ENCODE measurements at places on chromosomes 5 and 9. TPM values are rescaled to one million over a fixed set of nuclear protein-coding genes. Genes with fewer than 3 reads are reported as not detected.

Gene FGF1
- not detected for total RNA-seq

Gene PGM5
- total RNA-seq, result 9.8 TPM

DNA sequence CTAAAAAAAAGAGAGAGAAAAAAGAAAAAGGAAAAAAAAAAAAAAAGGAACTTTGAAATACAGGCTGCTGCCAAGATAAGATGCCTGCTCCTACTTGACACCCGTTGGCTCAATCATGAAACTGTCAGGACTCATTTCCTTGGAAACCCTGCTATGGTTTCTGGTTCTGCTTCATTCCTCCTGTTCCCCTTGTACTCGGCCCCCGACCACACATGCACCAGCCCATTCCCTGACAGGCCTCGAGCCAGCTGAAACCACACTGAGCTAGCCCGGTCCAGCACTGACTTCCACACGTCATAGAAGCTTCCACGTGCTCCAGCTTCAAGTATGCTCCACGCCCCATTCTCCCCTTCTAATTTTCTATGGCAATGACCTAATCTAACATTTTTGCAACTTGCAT, 93.2 kb downstream of the MYO10 start:
- H3K4me3 ChIP-seq, result no peak overlapping the region
- no peaks in the 10 kb centered on the region for H3K27me3 ChIP-seq
- DNase-seq, result peak; percentile 44
- H3K36me3 ChIP-seq, result peaks cover 6% of the 10 kb centered on the region

DNA sequence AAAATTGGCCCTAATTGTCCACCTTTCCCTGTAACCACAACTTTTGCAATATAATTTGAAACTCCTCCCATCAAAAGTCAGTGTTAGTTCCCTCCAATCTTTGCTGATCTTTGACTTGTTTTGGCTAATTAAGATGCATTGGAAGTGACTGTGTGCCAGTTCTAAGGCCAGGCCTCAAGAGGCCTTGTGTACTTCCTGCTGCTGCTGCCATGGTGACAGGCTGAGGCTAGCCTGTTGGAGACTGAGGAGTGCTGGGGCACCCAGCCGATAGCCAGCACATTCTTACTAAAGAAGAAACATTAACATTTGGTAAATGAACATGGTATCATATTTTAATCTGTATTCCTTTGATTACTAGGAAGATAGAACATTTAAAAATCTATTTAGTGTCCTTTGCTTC, 86.5 kb downstream of the SREK1 start:
- H3K27ac ChIP-seq, result no peak overlapping the region
- peaks cover 12% of the 10 kb centered on the region for H3K4me1 ChIP-seq
- DNase-seq, result no peak
- H3K27me3 ChIP-seq, result peaks cover 2% of the 10 kb centered on the region
- no peak overlapping the region for H3K4me3 ChIP-seq

GRCh38 chr9:99176527-99177013, 45.2 kb downstream of the ALG2 start:
- no peak for DNase-seq
- H3K36me3 ChIP-seq, result no peaks in the 10 kb centered on the region
- peaks cover 25% of the 10 kb centered on the region for H3K4me1 ChIP-seq
- H3K27ac ChIP-seq, result peak overlapping the region; percentile 5

Gene SPINK5
- total RNA-seq, result 19.8 TPM

DNA sequence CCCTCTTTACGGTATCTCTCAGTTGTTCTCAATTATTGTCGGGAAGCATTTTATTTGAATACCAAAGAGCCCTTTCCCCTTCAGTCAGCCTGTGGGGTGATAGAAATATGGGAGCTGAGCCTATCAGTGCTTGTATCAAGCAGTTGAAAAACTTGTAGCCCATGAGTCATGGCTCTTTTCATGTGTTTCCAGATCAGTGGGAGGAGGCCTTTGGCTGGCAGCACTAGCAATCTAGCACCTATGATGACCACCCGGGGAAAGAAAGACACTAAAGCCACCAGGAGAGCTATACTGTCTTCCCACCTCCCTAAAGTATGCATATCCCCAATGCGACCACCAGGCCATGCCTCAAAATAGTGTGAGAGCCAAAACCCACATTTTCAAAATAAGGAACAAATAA, 696.9 kb upstream of the C9orf72 start:
- H3K4me3 ChIP-seq, result no peak overlapping the region
- DNase-seq, result no peak
- no peaks in the 10 kb centered on the region for H3K4me1 ChIP-seq
- H3K27me3 ChIP-seq, result no peaks in the 10 kb centered on the region
- no peak overlapping the region for H3K27ac ChIP-seq
- no peaks in the 10 kb centered on the region for H3K36me3 ChIP-seq

- H3K27me3 ChIP-seq, result peaks cover 69% of the 10 kb centered on the region
- peaks cover 10% of the 10 kb centered on the region for H3K4me1 ChIP-seq
- no peak overlapping the region for H3K27ac ChIP-seq
- no peak overlapping the region for H3K4me3 ChIP-seq
- DNase-seq, result no peak
Observed at GRCh38 chr9:134273647-134274046, 52.6 kb upstream of the RXRA start.

Data from mesothelial cell of epicardium (in vitro differentiated cells).